ENCODE measurements at places on chromosomes 12 and 14.

DNA sequence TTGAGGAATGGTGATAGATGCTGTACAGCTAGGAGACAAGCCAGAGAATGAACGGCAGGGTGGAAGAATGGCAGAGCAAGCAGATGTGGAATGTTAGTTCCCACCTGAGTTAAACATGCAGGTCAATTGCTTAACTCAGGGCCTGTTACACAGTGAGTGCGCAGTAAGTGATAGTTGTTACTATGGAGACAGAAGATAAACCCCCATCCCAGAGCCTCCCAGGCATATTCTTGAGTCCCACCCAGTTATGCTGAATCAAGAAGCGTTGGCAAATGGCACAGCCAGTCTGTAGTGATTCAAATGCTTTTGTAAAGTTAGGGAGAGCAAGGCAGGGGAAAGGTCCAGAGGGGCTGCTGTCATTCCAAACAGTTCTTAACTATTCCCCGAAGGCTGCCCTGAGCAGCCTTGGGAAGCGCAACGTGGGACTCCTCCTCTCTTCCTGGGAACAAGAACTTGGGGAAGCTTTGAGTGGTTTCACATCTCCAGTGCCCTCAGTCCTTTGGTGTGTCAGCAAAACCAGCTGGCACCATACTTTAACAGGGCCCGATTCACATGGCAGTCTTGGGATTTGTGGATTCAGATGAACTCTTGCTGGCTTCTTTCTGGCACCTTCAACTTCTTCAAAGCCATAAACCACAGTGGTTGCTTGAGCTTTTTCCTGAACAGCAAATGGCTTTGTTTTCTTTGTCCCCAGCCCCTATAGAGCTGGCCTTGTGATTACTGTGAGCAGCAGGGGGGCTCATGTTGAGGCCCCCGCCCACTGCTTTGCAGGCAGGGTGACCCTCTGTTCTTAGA, 66.4 kb downstream of the PPM1A start:
- no peak for DNase-seq

- peak; percentile 10 for DNase-seq
Measured at GRCh38 chr14:71591929-71592328, 340.3 kb upstream of the RGS6 start.

DNA sequence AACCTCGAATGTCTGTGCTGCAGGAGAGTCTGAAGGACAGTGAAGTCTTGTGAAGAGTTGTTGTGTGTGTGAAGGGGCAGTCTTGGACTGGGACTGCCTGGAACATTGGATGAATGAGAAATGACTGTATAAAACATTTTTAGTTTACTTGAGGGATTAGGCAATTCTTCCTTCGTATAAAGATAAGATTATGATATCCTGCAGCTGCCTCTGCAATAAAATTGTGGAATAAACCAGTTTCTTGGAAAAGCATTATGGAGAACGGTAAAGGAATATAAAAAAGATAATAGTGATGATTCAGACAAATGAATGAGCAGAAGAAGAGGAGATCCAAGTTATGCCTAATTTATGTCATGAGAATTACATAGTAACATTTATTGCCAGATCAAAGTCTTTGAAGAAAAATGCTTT, 30.9 kb upstream of the LUM start:
- no peak for DNase-seq

DNA sequence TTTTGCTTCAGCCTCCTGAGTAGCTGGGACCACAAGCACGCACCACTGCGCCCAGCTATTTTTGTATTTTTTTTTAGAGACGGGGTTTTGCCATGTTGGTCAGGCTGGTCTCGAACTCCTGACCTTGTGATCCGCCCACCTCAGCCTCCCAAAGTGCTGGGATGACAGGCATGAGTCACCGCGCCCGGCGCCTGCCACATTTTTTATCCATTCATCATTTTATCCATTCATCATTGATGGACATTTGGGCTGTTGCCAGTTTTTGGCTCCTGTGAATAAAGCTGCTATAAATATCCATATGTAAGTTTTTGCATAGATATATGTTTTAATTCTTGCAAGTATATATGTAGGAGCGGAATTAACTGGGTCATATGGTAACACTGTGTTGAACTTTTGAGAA, 79.5 kb downstream of the DAAM1 start:
- no peak for DNase-seq

- no peak for DNase-seq
Measured at GRCh38 chr12:44960856-44961255, 84.7 kb upstream of the NELL2 start.

DNA sequence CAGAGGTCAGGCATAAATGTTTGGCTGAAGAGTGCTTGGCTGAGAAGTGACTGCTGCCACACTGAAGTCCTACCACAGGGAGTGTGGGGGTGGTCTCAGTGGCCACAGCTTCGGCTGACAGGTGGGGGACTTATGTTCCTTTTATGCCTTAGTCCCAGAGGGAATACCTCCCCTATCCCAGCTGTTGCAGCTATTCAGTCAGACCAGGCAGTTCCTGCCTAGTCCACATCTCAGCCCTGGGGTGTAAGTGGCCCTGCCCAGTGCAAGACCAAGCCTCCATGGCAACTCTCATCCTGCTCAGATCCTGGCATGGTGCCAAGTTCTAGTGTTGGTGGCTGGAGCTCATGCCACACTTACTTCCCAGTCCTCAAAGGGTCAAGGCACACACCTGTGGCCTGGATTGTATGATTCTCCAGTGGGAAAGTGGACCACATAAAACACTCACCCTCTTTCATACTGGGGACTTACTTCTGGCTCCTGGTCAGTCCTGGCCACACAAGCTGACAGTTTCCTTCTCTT, 161.3 kb upstream of the CAND1 start:
- DNase-seq, result no peak

- no peak for DNase-seq
Measured at GRCh38 chr12:20123465-20123864, 244.9 kb upstream of the PDE3A start.

Data from activated naive CD4-positive, alpha-beta T cell treated with Interleukin-2 at 50 U/mL for 16 hours (primary cell).